Activated CD4-positive, alpha-beta T cell treated with anti-CD3 and anti-CD28 coated beads for 24 hours (primary cell): ENCODE measurements at places on chromosomes 7 and 10.

- no peak for DNase-seq
Observed at GRCh38 chr7:75808106-75808505, 5.5 kb downstream of the CCL24 start.

- DNase-seq = no peak
Observed at GRCh38 chr10:79311581-79312407, 35.5 kb upstream of the PPIF start.

DNA sequence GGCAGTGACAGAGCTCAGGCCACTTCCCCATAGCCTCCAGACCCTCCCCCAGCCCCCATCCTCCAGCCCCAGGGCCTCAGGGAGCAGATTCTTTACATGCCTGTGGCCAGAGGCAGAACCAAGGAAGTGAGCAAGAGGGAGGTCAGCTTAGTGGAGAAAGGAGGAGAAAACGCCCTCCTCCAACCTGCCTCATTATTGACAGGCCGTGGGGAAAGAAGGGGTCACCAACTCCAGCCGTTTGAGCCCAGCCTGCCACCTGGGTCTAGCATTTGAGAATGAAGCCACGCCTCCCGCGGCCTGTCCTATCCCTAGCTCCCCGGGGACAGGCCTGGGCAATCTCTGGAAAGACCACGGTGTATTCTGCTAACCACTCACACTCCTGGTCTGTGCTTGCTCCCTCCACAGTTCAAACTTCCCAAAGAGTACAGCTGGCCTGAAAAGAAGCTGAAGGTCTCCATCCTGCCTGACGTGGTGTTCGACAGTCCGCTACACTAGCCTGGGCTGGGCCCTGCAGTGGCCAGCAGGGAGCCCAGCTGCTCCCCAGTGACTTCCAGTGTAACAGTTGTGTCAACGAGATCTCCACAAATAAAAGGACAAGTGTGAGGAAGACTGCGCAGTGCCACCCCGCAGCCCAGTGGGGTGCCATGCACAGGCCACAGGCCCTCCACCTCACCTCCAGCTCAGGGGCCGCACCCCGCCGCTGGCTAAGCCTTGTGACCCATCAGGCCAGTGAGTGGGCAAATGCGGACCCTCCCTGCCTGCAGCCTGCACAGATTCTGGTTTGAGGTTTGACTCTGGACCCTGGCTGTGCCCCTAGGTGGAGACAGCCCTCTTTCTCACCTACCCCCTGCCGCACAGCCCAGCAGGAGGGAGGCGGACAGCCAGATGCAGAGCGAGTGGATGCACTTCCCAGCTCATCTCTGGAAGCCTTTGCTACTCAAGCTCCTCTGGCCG lies 14.3 kb upstream of the TRIM8 start:
- no peak for DNase-seq

DNA sequence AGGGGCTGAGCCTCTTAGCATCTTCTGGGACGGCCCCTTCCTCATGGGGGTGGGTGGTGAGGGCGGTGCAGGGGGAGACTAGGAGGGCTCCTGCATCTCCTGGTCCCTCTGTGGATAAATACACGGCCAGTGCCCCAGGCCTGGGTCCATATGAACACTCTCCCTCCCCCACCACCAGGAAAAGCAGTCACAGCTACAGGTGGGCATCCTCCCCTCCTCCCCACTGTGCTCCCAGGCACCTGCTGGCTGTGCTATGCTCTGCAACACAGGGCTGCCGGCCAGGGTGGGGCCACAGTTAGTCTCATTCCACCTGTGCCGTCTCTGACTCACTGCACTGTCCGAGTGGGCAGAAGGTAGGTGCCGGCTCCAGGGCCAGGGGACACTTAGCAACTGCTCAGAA lies 87.3 kb upstream of the INSIG1 start:
- no peak for DNase-seq

DNA sequence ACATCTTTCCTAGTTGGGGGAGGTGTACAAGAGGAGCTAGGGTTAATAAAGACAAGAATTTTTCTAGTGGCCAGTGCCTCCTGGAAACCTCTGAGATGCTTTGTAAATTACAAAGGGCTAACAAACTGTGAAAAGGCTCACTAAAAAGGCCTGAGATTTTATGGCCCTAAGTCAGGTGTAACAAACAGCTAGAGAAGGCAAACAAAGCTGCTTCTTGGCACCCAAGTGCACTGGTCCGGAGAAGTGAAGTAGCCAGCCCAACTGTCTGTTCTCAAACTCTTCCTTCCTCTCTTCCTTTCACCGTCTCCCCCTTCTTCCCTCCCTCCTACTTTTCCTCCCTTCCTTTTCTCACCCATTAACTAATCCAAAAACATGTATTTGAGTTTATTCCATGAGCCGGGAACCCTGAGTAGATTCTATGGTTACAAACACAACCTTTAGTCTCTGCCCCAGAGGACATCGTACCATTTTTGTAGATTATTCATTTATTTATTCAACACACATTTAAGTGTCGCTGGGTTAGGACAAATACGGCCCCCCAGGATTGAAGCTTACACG lies 143.4 kb upstream of the PCGF5 start:
- DNase-seq = no peak

DNA sequence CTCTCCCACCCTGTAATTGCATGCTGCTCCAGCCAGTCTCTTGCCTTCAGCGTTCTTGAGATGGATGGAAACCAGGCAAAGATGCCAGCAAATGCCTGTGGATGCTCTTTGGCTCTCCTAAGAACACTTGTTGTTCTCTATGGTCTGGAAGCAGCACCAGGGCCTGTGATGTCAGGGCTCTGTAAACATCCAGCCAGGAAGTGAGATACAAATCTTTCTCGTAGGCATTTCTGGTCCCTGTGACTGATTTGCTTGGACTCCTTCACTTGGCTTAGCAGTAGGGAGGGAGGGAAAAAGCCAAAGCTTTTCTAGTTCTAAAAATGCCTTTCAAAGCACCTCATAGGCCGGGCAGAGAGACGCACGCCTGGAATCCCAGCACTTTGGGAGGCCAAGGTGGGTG lies 201.3 kb downstream of the REEP3 start:
- DNase-seq = no peak

DNA sequence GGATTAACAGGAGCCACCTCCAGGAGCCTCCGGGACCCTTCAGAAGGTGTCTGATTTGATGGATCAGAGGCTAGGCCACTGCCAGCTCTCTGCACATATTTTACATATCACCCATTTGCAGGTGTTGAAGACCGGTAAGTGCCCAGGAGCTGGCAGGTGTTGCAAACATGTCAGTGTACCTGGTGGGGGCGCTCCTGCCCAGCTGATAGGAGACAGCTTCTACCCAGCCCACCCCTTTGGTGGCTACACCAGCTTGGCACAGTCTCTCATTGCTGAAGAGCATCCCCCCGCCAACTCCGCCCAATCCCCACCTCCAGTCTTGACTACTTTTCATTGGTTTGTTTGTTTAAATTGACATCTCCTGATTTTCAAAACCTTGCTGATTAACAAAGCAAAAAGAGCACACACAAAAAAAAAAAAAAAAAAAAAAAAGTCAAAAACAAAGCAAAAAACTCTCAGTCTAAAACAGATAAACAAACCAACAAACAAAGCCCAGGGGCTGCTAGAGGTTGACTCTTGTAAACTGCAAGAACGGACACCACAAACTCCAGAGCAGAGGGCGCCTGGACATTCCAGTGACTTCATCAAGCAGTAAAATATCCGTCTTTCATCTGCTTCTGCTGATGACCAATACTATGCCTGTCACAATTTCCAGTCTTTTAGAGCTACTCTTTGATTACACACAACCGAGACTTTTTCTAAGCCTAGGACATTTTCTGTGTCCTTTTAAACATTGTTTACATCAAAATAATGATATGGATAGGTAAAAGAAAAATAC lies 275.3 kb downstream of the NRG3 start:
- no peak for DNase-seq

DNA sequence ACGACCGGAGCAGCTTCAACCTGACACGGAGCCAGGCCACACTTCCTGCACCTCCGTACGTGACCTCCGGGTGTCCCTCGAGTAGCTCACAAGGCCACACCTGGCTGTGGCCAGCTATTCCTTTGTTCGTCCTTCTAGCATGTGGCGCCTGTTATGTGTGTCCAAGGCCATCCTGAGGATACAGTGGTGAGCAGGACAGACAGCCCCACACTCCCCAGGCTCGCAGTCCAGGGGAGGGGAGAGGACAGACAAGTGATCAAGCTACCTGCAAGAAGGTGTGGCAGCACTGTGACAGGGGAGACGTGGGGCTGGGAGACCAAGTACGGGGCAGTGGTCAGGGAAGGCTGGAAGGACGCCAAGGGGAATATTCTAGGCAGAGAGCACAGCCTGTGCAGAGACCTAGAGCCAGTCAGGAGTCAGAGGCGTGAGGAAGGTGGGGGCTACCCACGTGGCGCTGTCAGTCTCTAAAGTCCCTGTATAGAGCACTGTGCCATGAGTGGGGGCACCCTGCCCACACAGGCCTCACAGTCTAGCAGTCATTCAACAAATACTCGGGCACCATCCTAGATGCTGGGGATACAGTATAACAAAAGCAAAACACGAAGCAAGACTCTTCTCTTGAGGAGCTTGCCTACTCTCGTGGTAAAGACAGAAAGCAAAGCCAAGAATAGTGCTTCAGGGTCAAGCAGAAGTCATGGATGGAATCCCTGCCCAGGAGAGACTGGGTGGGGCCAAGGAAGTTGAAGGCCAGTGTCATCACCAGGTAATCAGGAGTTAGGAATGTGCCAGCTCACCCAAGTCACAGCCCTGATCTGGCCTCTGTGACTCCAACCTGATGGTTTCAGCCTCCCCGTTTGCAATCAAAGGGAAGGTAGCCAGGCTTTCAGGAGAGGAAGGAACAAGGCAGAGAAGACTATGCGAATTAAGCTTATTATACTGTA lies 58.6 kb downstream of the PROSER2 start:
- DNase-seq = no peak

DNA sequence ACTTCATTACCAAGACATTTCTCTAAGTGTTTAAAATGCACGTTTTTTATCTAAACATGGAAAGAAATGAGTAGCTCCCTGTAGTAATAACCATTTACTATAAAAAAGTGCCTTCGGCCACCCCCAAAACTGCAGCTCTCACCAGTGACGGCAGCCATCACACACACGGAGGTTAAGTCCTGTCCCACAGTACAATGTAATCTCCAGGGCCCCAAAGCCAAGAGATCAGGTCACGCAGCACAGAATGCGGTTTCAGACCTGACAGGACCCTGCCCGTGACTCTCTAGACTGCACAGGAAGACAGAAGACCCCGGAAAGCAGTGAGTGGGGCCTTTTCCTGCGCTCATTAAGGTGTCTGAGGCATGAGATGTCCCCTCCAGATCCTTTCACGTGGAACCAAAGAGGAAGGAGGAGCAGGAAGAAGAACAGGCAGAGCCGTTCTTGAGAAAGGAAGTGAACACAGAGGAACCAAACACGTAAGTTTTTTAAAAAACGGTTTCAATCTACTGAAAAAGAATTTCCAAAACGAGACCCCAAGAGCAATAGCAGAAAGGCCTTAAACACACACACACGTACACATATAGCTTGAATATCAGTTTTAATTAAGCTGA lies 125.7 kb downstream of the ZMYND11 start:
- DNase-seq = no peak

GRCh38 chr7:4013793-4014192 lies 668.3 kb upstream of the FOXK1 start:
- no peak for DNase-seq

- no peak for DNase-seq
Observed at GRCh38 chr10:112613620-112614019, 166.6 kb downstream of the VTI1A start.

DNA sequence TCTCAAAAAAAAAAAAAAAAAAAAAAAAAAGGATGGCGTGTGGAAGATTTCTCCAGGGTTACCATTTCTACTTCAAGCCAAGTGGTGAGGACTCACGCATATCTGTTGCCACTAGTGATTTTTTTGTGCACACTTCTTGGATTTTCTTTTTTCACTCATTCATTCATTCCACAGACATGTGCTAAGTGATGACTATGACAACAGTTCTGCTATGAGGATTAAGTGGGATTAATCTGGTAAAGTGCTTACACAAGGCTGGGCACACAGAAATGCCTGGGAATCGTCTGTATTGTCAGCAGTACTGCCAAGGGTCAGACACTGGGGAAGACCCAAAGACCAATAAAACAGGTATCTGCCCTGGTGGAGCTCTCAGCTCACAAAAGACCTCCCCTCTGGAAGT lies 6.3 kb upstream of the OPN1SW start:
- DNase-seq = no peak
